ENCODE measurements at places on chromosomes 13 and 19.

GRCh38 chr19:28737021-28737895 is 475.7 kb downstream of the UQCRFS1 start:
- DNase-seq = no peak

GRCh38 chr13:70755456-70755855 is 647.2 kb upstream of the KLHL1 start:
- DNase-seq = no peak

DNA sequence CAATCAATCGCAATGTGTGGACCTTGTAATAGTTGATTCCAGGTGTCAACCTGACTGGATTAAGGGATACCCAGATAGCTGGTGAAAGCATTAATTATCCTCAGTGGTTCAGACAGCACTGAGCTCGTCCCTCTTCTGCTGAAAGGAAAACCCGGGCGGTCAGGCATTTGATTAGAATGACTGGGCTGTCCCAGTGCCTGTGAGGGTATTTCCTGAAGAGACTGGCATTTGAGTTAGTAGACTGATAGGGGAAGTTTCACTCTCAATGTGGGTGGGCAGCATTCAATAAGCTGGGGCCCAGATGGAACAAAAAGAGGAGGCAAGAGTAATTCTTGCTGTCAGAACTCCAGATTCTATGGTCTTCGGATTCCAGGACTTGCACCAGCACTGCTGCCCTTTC is 31.9 kb downstream of the KPNA3 start:
- DNase-seq = no peak

GRCh38 chr13:94816256-94816655 is 103.9 kb upstream of the SOX21 start:
- no peak for DNase-seq

- DNase-seq = no peak
These were observed 14.9 kb upstream of the SLITRK5 start for GRCh38 chr13:87656306-87656705.

- no peak for DNase-seq
These were observed 11.4 kb downstream of the ZNF254 start for GRCh38 chr19:24098359-24098758.

GRCh38 chr13:93079294-93079693 is 147.3 kb upstream of the GPC6 start:
- DNase-seq = no peak

- no peak for DNase-seq
These were observed 21.5 kb upstream of the MEDAG start for GRCh38 chr13:30884543-30884942.

DNA sequence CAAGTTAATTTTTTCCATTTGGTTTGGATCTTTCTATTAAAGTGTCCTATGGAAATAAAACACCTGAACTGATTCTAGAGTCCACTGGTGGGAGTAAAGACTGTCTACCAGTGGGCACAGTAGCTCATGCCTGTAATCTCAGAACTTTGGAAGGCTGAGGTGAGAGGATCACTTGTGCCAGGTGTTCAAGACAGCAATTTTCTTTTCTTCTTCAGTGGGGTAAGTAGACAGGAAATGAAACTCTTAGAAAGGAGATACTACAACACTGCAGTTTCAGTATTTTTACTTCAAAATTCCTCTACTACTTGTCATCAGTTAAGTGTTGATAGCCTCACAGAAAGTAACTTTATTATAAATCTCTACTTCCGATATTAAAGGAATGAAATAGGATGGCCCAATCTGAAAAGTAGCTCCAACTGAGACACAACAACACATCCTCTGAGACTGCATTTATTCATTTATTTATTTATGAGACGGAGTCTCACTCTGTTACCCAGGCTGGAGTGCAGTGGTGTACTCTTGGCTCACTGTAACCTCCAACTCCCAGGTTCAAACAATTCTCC is 26.3 kb downstream of the DNMT1 start:
- DNase-seq = no peak

GRCh38 chr19:6228551-6229215 is 51.1 kb downstream of the MLLT1 start:
- DNase-seq = no peak

GRCh38 chr19:812049-812746 is 9.6 kb downstream of the PLPPR3 start:
- DNase-seq = no peak

DNA sequence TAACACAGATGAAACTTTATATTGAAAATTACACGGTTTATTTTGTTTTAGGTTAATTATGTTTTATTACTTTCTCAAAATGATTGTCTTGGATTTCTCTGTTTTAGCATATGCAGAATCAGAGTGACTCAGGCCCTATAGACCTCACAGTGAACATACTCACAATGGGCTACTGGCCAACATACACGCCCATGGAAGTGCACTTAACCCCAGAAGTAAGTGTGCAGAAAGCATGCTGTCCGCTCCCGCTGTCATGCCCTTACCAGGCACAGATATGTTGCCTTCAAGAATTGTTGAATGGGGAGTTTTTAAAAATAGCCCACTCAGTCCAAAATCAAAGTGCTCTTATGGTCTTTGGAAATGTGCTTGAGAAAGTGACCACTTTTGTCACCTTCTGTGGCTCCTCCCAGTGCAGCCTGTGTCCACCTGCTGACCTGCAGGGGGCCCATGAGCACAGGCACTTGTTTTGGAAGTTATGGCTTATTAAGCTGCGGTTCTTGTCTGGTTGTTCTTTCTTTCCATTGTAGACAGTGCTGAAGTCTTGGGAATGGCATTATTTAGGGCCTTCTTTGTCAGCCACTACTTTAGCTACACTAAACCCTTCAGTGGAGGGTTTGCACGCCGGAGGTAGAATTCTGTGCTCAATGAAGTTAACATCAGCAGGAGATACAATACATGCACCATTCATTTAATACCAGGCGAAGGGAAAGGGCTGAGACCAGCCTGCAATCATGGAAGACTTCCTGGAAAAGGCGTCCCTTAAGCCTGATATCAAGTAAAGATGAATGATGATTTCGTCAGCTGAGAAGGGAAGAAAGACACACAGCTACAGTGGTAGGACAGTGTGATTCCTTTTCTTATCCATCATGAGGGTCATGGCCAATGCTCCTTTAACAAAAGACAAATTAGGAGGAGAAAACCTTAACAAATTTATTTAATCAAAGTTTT is 36.7 kb downstream of the CUL4A start:
- DNase-seq = no peak

GRCh38 chr13:94138831-94139230 is 340.7 kb downstream of the DCT start:
- DNase-seq = no peak

GRCh38 chr19:18992696-18993095 is 40.6 kb downstream of the SUGP2 start:
- DNase-seq = no peak

Measured in esophagus squamous epithelium (tissue), 5 donors.